Naive thymus-derived CD4-positive, alpha-beta T cell (primary cell): ENCODE measurements at places on chromosomes 6 and 20.
A peak's percentile ranks its signal among the peaks of the same experiment; 100 is the strongest.

- H3K36me3 ChIP-seq = no peaks in the 10 kb centered on the region
- H3K4me3 ChIP-seq = no peak overlapping the region
- H3K27ac ChIP-seq = no peak overlapping the region
- H3K27me3 ChIP-seq = no peaks in the 10 kb centered on the region
- no peaks in the 10 kb centered on the region for H3K4me1 ChIP-seq
These were observed 11.5 kb downstream of the PMEPA1 start for GRCh38 chr20:57698116-57698866.

GRCh38 chr6:27768556-27768955 lies 143.6 kb downstream of the OR2B2 start:
- H3K36me3 ChIP-seq = no peaks in the 10 kb centered on the region
- H3K27ac ChIP-seq = no peak overlapping the region
- H3K4me1 ChIP-seq = peaks cover 3% of the 10 kb centered on the region
- no peak for DNase-seq
- H3K27me3 ChIP-seq = no peaks in the 10 kb centered on the region
- no peak overlapping the region for H3K4me3 ChIP-seq

- H3K36me3 ChIP-seq = no peaks in the 10 kb centered on the region
- no peaks in the 10 kb centered on the region for H3K27me3 ChIP-seq
- H3K27ac ChIP-seq = no peak overlapping the region
- no peak for DNase-seq
These were observed 76.7 kb upstream of the CLDN20 start for GRCh38 chr6:155187106-155187505.

GRCh38 chr6:115668781-115669180 lies 391.9 kb downstream of the FRK start:
- no peak for DNase-seq
- H3K36me3 ChIP-seq = no peaks in the 10 kb centered on the region
- H3K4me1 ChIP-seq = no peaks in the 10 kb centered on the region

DNA sequence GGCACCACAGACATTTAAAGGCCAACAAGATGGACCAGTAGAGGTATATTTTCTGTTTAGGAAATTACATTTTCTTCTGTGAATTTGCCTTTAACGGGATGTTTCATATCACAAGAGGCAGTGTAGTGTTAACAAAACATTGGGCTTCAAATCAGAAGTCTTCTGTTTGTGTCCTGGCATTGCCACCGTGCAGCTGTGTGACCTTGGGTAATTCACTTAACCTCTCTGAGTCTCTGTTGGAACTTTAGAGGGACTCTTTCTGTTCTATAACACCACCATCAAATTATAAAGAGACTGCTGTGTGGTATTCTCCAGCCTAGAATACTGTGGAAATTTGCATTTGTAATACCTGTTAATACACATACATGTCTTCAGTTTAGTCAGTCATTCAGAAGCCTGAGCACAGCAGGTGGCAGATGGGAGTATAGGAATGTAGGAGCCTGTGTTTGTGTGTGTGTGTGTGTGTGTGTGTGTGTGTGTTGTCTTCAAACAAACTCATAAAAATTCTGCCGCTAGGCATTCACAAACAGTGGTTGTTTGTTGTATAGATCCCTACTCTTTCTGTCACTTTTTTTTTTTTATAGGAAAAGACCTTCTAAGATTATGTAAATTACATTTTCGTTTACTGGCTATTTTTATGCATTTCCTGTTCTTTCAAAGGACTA lies 22.6 kb downstream of the UST start:
- no peak overlapping the region for H3K4me3 ChIP-seq
- H3K4me1 ChIP-seq = no peaks in the 10 kb centered on the region
- no peaks in the 10 kb centered on the region for H3K27me3 ChIP-seq
- no peak overlapping the region for H3K27ac ChIP-seq

DNA sequence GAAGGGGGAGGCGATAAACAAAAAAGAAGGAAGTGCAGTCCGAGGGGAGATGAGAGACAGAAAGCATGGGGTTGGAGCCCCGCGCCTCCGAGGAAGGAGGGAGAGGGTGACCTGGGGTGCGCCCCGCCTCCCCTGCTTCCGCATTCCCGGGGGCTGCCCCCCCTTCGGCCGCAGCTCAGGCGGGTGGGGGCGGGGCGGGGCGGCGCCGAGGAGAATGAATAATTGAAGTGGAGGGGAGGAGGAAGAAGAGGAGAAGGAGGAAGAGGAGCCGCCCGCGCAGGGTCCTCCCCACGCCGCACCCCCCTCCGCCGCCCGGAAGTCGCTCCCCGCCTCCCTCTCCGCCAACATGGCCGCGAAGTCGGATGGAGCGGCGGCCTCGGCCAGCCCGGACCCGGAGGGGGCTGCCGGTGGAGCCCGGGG lies at the start of gene XKR7:
Gene XKR7 (plus strand): TSS at position 322 of the 420 bp plus-strand sequence. CDS start 25 bp downstream, at position 347.
- no peaks in the 10 kb centered on the region for H3K36me3 ChIP-seq
- DNase-seq = peak; percentile 34
- peaks cover 5% of the 10 kb centered on the region for H3K27me3 ChIP-seq
- H3K4me3 ChIP-seq = no peak within 1 kb of the TSS
- H3K4me1 ChIP-seq = no peaks in the 10 kb centered on the region

DNA sequence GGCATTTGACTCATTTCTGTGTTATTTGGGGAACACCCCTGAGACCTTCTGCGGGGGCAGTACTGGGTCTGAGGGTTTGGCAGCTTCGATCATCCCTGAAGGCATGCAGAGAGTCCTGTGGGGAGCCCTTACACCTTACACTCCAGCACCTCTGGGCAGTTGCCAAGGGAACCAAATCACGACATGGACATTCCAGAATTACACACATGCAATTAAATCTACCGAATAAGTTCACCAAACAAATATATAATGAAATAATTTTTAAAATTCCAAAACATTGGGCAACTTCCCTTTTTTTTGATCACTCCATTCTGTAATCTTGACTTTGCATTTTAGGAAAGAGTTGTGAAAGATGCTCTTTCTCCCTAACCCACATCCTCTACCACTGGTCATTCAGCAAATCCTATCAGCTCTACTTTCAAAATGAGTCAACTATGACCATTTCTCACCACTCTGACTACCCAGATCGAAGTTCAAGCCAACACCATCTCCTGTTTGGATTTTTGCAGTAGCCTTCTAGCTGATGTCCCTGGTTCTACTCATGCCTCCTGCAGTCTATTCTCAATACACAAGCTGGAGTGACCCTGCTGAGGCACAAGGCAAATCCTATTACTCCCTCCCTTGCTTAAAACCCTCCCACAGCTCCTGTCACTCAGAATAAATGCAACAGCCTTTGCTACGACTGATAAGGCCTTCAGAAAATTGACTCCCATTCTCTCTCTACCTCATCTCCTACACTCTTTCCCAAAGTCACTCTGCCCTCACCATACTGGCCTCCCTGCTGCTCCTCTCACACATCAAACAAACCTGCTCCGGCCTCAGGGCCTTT lies 533.3 kb downstream of the HACE1 start:
- H3K36me3 ChIP-seq = no peaks in the 10 kb centered on the region
- no peaks in the 10 kb centered on the region for H3K4me1 ChIP-seq
- no peak overlapping the region for H3K4me3 ChIP-seq

DNA sequence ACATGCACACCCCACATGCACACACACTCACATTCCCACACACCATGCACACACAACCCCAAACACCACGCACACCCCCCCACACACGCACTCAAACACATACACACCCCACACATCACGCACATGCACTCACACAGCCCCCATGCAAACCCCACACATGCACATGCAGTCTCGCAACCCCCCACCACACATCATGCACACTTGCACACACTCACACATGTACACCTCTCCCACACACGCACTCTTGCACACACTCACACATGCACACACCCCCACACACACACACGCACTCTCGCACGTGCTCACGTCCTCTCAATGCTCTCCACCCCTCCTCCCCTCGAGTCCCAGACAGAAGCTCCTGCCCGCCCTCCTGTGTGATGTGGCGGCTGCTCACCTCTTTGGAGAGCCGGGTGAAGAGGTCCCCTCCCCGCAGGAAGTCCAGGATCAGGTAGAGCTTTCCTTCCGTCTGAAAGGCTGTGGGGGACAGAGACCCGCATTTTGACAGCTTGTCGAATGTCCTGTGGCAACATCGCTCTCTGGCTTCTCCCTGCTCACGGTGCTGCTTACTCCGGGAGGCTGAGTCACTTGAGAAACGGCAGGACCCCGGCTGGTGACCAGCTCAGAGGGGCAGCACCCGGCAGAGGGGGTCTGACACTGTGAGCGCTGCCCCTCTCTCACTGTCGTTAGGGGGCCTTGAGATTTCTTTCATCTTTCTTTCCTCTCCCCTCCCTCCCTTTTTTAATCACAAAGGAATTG lies 78.5 kb downstream of the RAMACL start:
- H3K4me1 ChIP-seq = no peaks in the 10 kb centered on the region
- no peaks in the 10 kb centered on the region for H3K36me3 ChIP-seq
- no peak overlapping the region for H3K27ac ChIP-seq
- no peaks in the 10 kb centered on the region for H3K27me3 ChIP-seq

DNA sequence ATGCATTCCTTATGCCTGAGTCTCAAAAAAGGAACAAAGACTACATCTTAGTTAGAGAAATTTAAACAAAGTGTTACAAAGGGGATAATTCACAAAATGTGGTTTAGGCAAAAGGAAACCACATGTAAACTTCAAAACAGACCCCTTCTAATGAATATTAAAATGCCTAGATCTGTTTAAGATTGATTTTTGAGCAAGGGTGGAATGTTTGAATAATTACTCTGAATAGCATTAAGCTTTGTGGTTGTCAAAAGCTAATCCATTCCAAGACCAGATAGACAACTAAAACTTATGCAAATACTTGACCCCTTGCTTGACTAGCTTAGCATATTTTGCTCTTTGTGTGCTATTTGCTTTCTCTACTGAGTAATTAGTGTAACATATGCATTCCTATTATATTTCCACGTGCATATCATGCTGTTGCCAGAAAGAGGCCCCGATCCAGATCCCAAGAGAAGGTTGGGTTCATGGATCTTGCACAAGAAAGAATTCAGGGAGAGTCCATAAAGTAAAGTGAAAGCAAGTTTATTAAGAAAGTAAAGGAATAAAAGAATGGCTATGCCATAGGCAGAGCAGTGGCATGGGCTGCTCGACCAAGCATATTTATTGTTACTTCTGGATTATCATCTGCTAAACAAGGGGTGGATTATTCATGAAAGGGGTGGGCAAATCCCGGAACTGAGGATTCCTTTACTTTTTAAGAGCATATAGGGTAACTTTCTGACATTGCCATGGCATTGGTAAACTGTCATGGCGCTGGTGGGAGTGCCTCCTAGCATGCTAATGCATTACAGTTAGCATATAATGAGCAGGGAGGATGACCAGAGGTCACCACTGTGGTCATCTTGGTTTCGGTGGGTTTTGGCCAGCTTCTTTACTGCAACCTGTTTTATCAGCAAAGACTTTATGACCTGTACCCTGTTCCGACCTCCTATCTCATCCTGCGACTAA lies 1193.4 kb upstream of the EYS start:
- H3K4me3 ChIP-seq = no peak overlapping the region
- H3K4me1 ChIP-seq = no peaks in the 10 kb centered on the region
- H3K27ac ChIP-seq = no peak overlapping the region
- no peaks in the 10 kb centered on the region for H3K27me3 ChIP-seq

DNA sequence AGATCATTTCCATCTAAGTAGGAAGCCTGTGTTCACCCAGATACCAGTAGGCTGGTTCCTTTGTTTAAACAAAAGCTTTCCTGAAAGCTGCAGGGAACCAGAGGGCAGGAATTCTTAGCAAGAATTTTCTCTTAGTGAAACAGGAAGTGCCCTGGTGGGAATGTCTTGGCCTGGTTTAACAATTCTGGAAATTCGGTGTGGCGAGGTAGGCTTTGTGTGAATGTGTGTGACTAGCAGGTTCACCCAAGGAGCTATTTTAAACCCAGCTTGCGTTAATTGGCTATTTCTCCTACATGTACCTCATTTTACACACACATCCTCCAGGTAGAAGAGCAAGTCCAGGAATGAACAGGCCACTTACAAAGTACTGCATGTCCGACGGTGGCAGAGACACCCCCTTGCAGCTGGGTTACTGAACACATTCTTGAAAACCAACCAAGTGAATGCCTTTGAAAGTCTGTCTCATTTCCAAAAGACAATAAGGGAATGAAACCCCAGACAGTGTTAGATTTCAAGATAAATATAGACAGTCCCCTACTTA lies 64.6 kb downstream of the GFOD1 start:
- DNase-seq = no peak
- H3K36me3 ChIP-seq = no peaks in the 10 kb centered on the region
- H3K4me3 ChIP-seq = no peak overlapping the region
- no peaks in the 10 kb centered on the region for H3K27me3 ChIP-seq
- peaks cover 9% of the 10 kb centered on the region for H3K4me1 ChIP-seq
- no peak overlapping the region for H3K27ac ChIP-seq

DNA sequence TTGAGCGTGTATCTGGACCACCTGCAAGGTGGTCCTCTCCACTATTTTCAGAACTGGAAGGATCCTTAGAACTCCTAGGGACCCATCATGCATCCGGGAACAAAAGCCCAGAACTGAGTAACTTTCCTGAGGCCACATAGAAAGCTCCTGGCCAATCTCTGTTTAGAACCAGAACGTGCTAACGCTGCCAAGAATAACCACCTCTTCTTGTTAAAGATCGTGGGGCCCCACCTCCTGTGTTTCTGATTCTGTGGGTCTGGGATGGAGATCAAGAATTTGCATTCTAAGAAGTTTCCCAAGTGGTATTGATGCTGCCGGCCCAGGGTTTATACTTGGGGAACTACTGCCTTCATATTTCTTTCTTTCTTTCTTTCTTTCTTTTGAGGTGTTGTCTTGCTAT lies 13.3 kb downstream of the CD40 start:
- no peaks in the 10 kb centered on the region for H3K27me3 ChIP-seq
- H3K4me3 ChIP-seq = no peak overlapping the region
- H3K4me1 ChIP-seq = no peaks in the 10 kb centered on the region
- no peaks in the 10 kb centered on the region for H3K36me3 ChIP-seq
- no peak overlapping the region for H3K27ac ChIP-seq

DNA sequence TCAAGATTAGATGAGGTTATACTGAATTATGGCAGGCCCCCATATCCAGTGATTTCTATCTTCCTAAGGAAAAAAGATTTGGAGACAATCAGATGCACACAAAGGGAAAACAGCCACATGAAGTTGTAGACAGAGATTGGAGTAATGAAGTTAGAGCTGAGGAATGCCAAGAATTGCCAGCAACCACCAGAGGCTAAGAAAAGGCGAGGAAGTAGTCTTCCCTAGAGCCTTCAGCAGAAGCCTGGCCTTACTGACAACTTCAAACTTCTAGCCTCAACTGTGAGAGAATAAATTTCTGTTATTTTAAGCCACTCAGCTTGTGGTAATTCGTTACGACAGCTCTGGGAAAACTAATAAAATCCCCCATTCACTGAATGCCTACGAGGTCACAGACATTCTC lies 473.9 kb downstream of the COL12A1 start:
- no peak for DNase-seq
- H3K4me1 ChIP-seq = no peaks in the 10 kb centered on the region
- no peaks in the 10 kb centered on the region for H3K36me3 ChIP-seq
- H3K27me3 ChIP-seq = no peaks in the 10 kb centered on the region
- H3K4me3 ChIP-seq = no peak overlapping the region
- no peak overlapping the region for H3K27ac ChIP-seq
